ENCODE measurements at places on chromosomes 2 and 18.

GRCh38 chr18:44556296-44556695 is 124.4 kb upstream of the SETBP1 start:
- DNase-seq: no peak

- no peak for DNase-seq
Measured at GRCh38 chr18:41150316-41150715, 804.7 kb upstream of the PIK3C3 start.

- DNase-seq: peak; percentile 25
Measured at GRCh38 chr2:873027-873426, 77.6 kb upstream of the SNTG2 start.

- DNase-seq: no peak
Measured at GRCh38 chr2:73260338-73260984, 23.8 kb downstream of the FBXO41 start.

- DNase-seq: no peak
Measured at GRCh38 chr2:105812180-105813044, 67.7 kb downstream of the NCK2 start.

DNA sequence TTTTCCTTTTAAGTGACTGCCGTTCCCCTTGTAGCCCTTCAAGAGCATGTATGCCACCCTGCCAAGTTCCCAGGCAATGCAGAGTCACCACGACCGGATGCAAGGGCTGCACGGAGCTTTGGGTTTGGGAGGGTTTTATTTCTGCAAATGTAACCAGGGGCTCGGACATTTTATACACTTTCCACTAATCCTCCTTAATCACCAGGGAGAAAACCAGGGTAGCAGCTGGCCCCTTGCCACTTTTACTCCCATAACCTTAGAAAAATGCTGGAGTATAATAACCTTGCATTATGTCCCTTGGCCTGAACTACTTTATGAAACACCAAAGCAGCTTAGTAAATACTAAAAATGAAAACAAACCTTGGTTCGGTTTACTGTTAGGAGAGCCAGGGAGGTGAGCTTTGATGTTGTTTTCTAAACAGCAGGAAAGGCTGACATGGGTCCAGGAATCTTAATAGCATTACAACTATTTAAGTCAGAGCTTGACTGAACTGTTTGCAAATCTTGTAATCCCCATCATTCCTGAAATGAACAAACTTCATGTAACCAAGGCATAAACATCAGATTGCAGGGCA is 152.8 kb upstream of the RIOK3 start:
- DNase-seq: no peak

- DNase-seq: no peak
Measured at GRCh38 chr2:101361522-101361921, 25.8 kb downstream of the CREG2 start.

DNA sequence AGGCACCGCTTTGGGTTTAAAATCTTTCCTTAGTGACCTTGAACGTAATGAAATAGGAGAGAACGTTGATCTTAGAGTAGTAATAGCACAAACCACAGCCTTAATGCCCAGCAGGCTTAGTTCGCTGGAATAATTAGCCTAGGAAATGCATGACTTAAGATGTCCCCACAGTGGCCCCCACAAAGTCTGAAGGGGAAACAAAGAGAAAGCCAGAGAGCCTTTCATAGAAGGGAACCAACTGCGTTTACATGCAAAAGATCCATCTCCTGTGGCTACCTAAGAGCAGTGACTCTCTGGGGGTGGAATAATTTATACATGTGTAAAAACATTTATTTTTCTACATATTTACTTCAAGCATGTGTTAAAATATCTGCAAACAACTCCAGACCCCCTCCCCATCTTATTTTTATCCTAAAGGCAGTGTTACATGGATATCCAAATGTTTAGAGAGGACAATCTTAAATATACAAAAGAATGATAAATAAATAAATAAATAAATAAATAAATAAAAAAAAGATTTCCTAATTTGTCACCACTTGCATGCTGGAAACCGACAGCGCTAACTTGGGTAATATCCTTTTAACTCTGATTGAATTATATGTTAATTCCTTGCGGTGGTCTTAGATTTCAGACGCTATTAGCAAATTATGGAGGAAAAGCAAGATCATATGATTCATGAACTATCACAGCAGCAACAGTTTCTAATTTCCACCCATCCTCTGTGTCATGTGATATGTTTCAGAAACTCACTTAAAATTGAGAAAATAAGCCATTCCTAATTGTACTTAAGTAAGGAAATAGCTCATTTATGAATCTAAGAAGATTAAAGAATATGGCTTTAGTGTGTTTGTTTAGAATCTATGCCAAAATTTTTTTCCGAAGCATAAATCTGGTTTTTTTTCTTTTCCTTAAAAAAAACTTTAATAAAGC is 23.4 kb upstream of the CYP1B1 start:
- DNase-seq: no peak

DNA sequence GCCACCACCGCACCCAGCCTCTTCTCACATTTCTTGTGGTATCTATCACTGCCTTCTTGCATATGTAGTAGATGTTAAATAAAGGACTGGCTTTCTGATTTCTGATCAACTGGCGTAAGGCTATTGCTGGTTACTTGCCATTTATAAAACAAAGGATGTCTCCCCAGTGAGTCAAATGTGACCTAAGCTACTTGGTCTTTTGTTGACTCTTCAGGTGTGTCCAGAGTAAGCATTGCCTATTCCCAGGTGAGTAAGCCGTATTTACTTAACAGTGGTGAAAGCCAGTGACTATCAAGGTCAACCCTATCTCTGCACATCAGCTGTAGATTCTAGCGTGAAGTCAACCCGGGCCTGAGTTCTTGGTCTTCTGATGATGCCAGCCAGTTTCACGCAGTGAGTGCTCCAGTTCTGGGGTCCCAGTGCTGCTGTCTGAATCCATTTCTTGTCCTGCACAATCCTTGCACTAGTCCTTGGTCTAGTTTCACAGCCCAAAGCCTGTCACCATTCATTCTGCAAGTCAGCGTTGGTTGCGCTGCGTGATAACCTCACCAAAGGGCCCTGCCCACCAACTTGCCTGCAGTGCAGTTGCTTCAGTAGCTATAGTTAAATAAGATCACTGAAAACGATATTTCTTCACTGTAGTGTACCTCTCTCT is 120.2 kb downstream of the GBX2 start:
- no peak for DNase-seq

- no peak for DNase-seq
Measured at GRCh38 chr2:215637651-215638050, 201.8 kb upstream of the FN1 start.

DNA sequence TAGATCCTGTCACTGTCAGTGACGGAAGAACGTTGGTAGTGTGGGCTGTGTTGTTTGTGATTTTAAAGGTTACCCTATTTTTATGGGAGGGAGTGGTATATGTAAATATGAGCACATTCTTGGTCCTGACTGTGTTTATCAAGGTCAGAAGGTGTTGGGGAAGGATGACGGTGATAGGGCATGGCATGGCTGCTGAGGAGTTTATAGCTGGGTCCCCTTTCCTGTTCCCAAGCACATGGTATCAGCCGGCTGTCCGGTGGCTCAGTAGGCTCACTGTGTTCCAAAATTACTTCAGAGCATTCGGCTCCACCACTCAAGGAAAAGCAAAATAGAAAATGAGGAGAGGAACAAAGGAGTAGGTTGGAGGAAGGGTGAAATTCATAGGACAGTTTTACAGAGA is 28.6 kb downstream of the IRS1 start:
- DNase-seq: no peak

- no peak for DNase-seq
Measured at GRCh38 chr2:3396920-3397559, 17.5 kb downstream of the TRAPPC12 start.

DNA sequence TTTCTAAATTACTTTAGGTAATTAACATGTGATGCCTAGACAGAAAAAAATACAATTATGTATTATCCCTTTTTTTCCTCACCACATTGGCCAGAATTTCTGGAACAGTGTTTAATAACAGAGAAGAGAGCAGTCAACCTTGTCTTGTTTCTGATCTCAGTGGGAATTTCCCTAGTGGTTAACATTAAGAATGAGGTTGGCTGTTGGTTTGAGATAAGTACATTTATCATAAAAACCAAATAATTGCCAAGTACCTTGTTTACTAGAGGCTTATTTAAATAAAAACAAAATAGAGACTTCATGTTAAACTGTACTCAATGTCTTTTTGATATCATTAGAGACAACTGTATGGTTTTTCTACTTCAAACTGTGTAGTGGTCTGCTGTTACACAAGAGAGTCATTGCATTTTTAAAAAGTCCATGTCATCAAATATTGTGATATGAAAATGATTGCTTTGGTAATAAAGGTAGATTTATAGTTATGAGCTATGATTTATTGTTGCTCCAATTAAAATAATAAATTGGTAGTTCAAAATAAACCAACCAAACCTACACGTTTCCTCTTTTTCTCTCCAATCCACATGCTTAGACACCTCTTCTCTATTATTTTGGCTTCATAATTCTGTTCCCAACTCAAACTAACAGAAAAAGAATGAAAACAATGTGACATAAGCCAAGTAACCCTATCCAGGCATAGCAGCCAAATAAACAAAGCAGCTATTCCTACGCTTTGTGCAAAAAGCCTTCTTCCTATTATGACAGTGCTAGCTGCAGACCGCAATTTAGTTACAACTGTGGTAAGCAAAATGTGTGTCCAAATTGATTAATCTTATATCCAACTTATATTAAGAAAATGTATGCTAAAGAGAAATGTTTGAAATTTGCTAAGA is 20.9 kb upstream of the TANK start:
- DNase-seq: no peak

GRCh38 chr2:162118166-162119031 is 33.6 kb downstream of the GCG start:
- DNase-seq: peak; percentile 33

DNA sequence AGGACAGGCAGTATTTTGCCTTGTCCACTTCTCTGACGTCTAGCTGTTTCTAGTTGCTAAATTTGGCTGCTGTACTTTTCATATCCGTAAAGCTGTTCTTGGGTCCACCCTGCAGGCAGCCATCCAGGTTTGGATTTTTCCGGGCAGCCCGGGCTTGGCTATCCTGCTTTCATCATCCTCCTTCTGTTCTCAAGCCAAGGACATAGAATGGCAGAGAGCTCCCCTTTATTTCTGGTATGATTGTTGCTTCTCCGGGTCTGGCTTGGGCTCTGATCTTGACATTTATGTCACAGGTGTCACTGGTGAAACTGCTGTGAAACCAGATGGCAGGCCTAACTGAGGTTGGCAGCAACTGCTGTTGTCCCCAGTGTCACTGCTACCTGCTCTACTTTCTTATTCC is 35.5 kb downstream of the SCN2A start:
- DNase-seq: peak; percentile 73

DNA sequence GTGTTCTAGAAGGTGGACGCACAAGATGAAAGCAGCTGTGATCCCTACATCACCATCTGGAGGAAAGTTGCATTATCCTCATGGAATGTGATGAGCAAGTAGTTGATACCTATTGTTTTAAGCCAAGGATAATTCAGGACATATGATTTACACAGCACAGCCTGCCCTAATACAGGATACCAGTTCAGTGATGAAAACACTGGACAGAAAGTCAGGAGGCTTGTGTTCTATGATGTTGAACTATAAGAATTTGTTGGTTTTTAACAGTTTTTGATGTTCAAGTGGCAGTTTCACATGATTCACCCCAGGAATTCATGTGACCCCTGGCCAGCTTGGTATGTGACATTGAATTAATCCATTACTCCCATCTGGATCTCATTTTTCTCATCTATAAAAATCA is 6.2 kb upstream of the CHST10 start:
- no peak for DNase-seq

- no peak for DNase-seq
Measured at GRCh38 chr18:55529581-55529980, 58.4 kb downstream of the TCF4 start.
